GM19239 (cell line): ENCODE measurements at places on chromosomes 11 and 22.

DNA sequence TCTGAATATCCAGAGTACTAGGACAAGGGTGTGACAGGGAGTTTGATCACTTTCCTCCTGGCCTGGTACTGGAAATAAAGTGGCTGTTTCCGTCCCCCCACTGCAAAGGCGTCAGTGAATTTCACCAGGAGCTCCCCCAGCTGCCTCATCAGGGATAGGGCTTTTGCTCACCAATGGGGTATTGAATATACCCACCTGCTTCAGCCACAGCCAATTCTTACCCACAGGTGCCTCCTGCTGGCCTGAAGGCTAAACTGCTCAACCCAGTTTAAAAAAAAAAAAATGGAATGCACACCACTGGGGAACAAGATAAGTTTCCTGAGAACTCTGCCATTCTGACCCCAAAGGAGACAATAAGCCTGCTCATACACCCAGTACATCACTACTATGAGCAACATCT, 65.3 kb upstream of the MS4A8 start:
- DNase-seq = no peak

- no peak for DNase-seq
Observed at GRCh38 chr22:19405133-19405532, 26.4 kb downstream of the HIRA start.

DNA sequence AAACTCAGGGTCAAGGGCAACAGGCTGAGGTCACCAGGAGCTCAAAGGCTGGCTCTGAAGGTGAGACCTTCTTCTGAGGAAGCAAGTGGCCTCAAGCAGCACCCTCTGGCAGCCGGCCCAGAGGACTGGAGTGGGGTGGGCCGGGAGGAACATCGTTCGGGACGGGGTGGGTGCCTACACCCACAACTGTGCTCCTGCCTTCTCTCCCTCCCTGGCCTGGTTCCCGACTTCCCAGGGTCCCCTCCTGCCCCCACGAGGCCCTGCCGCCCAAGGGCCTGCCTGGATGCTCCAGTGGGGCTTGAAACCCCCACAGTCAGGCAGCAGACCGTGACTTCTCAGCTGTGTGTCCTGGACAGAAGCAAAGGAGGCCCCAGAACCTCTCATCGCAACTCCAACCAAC, 195.7 kb downstream of the IGLL1 start:
- DNase-seq = no peak

DNA sequence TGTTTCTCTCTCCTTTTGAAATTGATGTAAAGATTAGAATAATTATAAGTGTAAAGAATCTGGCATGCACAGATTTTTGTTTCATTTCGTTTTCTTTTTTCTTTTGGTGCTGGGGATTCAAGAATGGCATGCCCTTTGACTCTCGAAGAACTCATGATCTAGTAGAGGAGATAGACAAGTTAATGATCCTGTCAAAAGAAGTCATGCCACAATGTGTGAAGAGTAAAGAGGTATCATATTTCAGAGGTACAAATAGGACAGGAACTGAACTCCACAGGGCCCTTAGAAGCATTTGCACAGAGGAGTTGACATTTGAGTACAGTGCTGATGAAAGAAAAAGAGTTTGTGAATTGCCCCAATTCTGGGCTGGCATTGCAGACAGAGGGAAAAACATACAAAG, 708.0 kb upstream of the ARHGAP42 start:
- no peak for DNase-seq

GRCh38 chr22:49303061-49303735, 524.5 kb downstream of the BRD1 start:
- no peak for DNase-seq

- no peak for DNase-seq
Observed at GRCh38 chr22:19578180-19579004, 54.2 kb upstream of the CLDN5 start.

DNA sequence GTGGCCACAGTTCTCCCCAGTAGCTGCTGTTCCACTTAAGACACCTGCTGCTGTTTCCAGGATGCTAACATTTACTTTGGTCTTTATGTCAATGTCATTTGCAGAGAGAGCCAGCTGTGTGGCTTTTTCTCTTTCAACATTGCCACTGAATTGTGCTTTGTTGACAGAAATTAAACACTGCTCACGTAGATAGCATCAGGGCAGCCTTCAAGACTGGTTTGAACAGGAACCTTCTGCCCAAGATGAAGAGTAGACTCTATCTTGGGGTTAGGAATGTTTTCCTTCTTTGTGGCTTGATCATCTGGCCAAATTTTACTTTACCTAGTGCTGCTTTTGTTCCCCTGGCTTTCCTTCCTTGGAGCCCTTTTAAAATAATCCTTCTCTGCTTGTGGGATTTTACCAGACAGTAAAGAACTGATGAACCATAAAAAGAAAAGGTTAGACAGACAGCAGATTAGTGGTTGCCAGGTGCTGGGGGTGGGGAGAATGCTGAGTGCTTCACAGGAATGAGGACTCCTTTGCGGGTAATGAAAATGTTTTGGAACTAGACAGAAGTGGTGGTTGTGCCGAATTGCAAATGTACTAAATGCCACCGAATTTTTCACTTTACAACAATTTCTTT, 22.7 kb upstream of the XBP1 start:
- no peak for DNase-seq

GRCh38 chr11:13364388-13364787, 86.8 kb downstream of the BMAL1 start:
- DNase-seq = no peak

GRCh38 chr11:133968300-133968699, 11.5 kb upstream of the IGSF9B start:
- no peak for DNase-seq

GRCh38 chr11:16454289-16454863, 98.0 kb upstream of the SOX6 start:
- DNase-seq = no peak

DNA sequence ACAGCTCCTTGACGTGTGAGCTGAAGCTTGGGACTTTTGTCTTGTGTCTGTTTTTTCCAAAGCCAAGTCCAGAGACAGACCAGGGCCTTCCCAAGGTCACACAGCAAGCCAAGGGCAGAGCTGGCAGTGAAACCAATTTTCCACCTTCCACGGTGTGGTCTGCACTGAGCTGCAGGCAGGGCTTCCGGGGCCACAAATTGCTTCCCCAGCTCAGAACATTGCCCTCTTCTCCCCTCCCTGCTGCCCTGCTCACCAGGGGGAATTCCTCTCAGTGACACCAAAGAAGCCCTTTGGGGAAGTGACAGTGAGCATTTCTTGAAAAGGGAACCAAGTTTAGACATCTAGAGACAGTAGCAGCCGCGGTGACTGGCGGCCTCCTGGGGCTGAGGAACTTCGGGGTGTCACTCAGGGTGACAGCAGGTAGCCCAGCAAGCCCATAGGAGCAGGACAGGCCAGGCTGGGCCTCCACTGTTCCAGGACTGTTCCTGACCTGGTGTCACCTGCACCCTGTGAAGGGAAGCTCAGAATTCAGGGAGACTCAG, 9.2 kb downstream of the FXYD2 start:
- DNase-seq = no peak

GRCh38 chr11:110147962-110148709, 54.9 kb downstream of the ZC3H12C start:
- no peak for DNase-seq

DNA sequence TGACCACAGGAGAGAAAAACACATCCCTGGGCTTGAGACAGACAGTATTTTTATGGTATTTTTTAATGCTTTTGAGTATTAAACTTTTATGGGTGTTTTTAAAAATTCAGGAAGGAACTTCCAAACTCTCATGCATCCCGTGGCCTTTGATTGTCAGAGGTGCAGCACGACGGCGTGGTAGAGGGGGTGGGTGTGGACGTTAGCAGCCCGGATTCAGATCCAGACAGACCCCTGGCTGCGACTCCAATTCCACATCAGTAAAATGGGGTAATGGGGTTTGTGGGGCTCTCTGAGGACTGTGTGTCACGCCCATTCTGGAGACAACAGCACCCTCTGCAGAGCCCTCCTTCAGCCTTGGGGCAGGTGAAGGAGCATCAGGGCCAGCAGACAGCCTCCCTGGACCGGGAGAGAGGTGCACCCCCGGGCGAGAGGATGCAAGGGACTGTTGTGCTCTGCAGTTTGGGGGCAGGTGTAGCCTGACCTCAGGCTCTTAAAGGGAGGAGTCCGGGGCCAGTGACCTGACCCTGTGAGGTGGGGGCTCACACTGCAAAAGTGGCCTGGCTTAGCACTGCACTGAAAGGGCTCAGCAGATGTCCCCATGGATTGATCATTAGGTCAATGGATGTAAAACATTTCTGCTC, 1024.3 kb downstream of the TBC1D22A start:
- no peak for DNase-seq

GRCh38 chr11:121449123-121449522, 3.0 kb upstream of the SORL1 start:
- no peak for DNase-seq

DNA sequence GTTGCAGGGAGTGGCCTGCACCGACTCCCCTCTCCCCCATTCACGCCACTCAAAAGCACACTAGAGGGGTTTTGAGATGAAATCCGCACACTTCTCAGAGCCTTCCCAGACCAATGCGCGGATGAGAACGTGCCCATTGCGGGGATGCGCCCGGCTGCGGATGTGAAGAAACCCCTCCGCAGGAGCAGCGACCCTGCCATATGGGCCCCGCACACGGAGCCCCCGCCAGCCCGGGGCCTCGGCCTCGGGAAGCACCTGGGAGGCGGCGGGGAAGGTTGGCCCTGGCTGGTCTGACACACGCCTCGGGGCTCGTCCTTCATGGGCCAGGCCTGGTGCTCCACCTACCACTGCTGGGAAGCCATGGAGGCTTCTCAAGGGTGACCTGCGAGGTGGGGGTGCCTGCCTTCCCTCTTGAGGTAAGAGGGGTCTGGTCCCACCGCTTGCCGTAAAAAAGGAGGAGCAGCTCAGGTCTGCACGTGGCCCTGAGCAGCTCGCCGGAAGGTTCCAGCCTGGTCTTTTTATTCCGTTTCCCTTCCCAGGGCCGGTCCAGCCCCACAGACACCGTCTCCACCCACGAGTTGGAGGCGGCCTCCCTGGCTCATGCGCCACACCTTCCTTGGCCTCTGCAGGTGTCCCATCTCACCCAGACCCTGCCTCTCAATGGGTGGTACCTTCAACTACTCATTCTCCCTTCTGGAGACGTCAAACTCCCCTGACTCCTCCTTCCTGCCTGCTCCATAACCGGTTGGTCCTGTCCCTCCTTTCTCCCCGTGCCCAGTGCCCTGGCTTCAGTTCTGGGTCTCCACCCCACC, 39.4 kb downstream of the TRMU start:
- no peak for DNase-seq

- no peak for DNase-seq
Observed at GRCh38 chr22:38413085-38414008, 41.7 kb downstream of the KCNJ4 start.

GRCh38 chr11:110901441-110901840, 189.2 kb upstream of the ARHGAP20 start:
- no peak for DNase-seq

GRCh38 chr11:101030015-101030414, 99.6 kb downstream of the PGR start:
- no peak for DNase-seq

DNA sequence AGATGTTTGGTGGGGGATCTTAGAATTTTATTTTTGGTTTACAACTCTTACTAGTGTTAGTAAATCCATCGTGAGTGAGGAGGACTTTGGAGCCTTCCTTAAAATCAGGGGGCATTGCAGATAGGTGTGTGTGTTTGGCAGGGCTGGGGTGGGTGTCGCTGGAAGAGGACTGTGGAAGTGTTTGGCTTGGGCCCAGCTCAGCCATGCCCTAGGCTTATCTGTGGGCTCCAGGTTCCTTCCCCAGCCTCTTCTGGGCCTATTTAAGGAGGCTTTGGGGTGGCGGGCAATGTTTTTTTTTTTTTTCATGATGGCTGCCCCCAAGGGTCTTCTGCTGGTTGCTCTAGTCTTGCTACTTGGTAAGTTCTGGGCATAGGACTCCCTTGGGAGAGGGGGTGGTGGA, 22.1 kb downstream of the MTFP1 start:
- DNase-seq = no peak

DNA sequence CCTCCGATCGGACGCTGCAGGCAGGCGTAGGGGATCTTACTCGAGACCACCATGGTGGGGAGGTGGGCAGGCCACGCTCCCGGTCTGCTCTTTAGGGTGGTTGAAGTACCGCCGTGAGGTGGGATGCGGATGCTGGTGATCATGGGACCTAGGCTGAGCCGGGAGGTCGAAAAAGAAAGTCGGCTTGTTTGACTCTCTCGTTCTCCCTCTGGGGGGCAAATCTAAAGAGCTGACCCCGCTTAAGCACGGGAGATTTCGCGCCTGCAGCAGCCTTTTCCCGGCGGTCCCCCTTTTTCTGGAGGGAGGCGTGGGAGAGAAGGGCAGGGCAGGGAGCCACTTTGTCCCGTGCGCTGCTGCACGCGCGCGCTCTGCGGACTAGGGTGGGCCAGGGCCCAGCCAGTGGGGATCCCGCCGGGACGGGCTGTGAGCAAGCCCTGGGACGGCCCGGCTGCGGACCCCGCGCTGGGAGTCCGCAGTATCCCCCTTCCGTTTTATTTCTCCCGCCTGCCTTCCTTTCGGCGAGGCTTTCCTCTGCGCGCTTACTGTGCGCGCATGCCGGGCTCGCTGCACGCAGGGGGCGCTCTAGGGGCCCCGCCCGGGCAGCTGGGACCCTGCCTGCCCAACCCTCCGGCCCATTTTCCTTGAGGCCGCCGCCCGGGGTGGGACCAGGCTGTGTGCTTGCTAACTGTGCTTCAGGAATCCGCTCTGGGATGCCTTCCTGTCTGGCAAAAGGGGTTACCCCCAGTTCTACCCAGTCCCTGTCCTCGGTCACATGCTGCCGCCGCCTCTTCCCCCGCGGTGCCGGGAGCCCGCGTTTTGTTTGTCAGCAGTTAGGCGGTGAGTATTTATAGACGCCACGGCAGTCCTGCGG, 81.0 kb downstream of the PRR5L start:
- no peak for DNase-seq

GRCh38 chr11:62627713-62628112, 5.9 kb upstream of the B3GAT3 start:
- no peak for DNase-seq

- DNase-seq = no peak
Observed at GRCh38 chr22:44139773-44140172, 41.0 kb upstream of the PARVG start.

GRCh38 chr22:28909375-28909774, 26.0 kb downstream of the ZNRF3 start:
- no peak for DNase-seq

DNA sequence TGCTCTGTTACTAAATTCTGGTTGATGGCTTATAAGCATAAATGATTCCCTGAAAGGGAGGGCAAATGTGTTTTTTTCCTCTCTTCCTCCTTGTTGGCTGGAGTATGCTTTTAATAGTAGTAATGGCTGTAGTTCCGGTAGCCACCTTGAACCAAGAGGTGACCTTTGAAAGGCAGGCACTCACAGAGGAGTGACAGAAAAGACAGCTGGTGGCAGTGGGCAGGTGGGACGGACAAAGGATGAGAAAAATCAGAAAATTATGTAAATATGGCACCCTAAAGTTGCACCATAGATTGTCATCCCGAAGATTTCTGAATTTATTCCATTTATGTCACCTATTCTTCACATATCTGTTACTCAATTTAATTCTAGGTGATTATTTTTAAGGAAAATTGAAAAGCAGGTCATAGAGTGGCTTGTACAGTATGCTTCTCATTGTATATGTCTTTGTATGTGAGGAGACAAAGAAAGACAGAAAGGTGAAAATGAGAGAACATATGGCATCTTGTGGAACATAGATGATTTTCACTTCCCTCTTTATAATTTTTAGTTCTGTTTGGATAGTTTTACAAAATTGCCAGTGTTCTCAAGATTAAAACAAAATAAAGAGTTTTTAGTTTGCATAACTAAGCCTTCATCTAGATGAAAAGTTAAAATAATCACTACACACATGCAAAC, 17.0 kb downstream of the CASP12 start:
- no peak for DNase-seq
